ENCODE measurements at places on chromosomes 5 and 9.

DNA sequence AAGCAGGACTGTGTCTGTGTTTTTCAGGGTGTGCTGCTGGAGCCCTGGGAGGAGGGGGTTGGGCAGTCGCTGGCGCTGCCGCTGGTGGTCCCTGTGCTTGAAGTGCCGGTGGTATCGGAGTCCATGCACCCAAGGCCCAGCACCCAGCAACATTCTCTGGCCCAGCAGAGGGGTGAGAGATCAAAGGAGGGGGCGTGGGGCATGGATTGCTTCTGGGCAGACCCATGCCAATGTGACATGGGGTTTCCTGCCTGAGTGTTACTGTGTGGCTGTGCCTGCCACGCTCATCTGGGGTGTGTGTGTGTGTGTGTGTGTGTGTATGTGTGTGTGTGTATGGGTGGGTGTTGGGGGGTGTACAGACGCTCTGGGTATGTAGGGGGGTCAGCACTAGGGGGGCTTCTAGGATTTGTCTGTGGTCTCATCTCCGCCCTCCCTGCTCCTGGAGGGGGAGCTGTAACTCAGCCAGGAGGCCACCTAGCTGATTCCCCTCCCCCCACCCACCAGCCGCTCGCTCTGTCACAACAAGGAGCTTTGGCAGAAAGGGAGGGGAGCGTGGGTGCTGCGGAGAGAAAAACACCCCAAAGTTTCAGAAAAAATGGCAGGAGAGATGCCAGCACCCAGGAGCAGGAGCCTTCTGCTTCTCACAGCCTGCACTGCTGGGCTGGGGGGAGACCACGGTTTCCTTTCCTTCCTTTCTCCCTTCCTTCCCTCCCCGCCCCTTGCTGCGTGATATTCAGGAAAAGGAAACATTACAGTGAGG lies 35.9 kb upstream of the HSPA9 start:
- DNase-seq, result no peak

DNA sequence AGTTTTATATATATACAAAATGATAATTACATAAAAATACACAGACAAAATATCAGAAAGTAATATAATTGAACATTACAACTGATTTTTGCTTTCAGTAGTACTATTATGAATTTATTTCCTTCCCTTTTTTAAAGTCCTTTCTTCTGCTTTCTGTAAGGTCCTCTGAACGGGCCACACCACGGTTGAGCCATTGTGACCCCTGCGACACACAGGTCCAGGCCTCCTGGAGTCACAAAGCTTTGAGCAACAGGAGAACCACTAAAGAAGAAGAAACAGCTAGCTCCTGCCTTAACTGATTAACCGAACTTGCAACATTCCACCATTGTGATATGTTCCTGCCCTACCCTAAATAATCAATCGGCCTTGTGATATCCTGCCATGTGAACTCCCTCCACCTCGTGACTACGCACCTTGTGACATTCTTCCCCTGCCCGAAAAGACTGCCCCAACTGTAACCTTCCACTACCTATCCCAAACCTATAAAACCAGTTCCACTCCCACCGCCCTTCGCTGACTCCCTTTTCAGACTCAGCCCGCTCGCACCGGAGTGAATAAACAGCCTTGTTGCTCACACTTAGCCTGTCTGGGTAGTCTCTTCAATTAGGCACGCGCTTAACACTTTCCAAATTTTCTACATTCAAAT lies 375.0 kb upstream of the RFX3 start:
- DNase-seq, result no peak

GRCh38 chr9:124771867-124772679 lies 962 bp upstream of the NR6A1 start:
- no peak for DNase-seq

GRCh38 chr5:1952444-1953099 lies 69.8 kb upstream of the IRX4 start:
- DNase-seq, result no peak

GRCh38 chr9:113520109-113520642 lies 56.6 kb downstream of the RGS3 start:
- DNase-seq, result peak; percentile 81

DNA sequence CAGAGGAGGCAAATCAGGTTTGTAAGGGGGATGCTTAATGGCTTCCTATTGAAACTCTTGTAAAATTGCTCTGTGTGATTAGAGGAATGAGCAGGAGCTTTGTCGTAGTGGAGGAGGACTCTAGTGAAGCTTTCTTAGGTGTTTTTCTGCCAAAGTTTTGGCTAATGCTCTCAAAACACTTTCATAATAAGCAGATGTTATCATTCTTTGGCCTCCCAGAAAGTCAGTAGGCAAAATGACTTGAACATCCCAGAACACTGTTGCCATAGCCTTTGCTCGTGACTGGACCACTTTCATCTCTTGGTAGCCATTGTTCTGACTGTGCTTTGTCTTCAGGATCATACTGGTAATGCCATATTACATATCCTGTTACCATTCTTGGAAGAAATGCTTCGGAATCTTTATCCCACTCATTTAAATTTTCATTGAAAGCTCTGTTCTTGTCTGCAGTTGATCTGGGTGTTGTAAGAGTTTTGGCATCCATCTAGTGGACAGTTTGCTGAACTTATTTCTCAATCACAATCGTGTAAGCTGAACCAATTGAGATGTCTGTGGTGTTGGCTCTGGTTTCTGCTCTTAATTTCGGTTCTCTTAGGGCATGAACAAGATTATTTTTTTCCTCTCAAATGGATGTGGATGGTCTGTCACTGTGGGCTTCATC lies 187.6 kb downstream of the COMMD10 start:
- DNase-seq, result no peak

DNA sequence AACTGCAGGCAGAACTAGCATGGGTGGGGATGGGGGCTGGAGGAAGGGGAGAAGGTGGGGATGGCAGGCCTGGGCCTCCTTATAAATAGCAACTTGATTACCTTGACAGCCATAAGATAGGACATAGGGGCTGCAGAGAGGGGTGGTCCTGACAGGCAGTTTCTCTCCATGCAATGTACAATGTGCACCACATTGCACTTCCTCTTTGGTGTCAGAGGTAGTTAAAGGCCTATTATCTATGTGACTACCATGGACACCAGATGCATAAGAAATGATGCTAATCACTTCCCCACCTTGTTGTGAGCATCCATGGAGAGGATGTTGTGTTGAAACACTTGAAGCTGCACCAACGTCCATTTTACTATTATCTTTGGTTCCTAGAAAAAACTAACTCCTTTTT lies 20.2 kb upstream of the SUB1 start:
- no peak for DNase-seq

DNA sequence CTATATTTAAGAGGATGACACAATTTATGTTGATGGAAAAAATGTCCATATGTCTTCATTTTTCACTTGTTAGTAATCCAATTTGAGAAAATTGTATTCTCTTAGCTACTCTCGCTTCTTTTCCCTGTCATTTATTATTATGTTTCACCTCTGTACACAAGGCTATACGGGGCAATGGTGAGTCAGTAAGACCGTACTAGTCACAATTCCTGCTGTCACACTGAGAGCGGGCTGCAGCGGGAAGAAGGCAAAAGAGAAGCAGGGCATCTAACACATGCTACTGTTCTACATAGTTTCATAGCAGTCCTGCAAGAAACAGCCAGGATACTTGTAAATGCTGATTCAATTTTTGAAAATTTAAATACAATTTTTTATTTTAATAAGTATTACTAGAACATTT lies 23.3 kb upstream of the PRDM9 start:
- no peak for DNase-seq

DNA sequence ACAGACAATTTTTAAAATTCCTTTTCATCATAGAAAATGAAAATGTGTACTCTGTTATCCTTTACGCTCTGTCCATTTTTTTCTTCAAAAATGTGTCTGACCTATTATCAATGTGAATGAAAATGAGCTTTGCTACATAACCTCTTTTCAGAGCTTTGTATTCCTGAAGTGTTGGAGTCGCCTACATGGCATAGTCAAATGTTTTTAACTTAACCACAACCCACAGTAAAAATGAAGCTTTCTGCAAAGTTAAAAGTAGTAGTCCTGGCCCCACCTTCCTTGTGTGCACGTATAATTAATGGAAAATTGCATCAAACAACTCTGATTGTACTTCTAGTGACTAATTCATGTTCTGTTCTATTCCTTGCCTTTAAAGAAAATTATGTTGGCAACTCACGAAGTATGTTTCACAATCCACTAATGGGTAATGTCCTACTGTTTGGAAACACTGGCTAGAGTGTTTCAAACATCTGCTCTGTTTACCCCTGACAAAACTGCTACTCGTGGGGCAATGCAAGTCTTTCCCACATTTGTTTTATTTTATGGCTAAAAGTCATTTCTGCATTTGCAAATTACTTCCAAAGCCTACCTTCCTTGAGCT lies 18.6 kb upstream of the PSAT1 start:
- DNase-seq, result no peak

DNA sequence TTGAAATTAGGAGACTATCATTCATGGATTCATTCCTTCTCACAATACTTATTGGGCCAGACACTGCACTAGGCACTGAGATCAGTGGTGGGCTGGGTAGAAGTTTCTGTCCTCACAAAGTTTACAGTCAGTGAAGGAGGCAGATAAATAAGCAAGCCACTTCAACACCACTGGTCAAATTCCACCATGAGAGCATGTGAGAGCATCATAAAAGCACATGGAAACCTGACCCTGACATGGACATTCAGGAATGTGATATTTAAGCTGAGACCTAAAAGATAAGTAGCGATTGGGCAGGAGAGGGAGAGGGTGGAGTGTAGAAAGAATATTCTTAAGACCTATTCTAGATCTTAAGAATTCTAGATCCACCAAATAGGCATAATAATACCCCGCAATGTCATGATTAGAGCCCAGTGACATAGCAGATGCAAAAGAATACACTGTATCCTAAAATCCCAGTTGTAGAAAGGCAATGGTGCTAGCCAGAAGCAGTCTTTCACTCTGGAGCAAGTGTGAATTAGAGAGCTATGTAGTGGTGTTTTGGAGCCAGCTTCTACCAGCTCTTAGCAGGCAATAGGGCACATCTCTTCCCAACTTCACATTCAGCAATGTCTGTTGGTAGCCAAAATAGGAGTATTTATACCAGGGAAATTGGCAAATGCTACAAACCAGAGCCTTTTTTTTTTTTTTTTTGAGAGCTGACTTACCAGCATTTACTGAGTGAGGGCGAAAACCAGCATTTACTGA lies 46.4 kb downstream of the SH3RF2 start:
- no peak for DNase-seq

- DNase-seq, result no peak
Measured at GRCh38 chr5:119412279-119413227, 39.7 kb upstream of the HSD17B4 start.

- DNase-seq, result no peak
Measured at GRCh38 chr5:128925973-128926372, 39.3 kb upstream of the SLC27A6 start.

GRCh38 chr5:53607886-53608285 lies 47.4 kb downstream of the NDUFS4 start:
- DNase-seq, result no peak

GRCh38 chr5:149572576-149573231 lies 8.6 kb upstream of the ARHGEF37 start:
- no peak for DNase-seq
